ENCODE measurements at places on chromosomes 3 and 15. TPM values are rescaled to one million over a fixed set of nuclear protein-coding genes. Genes with fewer than 3 reads are reported as not detected.

- DNase-seq = peak; percentile 2
- H3K4me1 ChIP-seq = peaks cover 7% of the 10 kb centered on the region
- no peaks in the 10 kb centered on the region for H3K36me3 ChIP-seq
- H3K4me3 ChIP-seq = no peak overlapping the region
These were observed 13.9 kb upstream of the SLITRK3 start for GRCh38 chr3:165210132-165210531.

ESYT3 gene
- total RNA-seq = 0.09 TPM

LINGO1 gene
- not detected for total RNA-seq

LMOD3 gene
- not detected for total RNA-seq

RETNLB gene
- total RNA-seq = not detected

DNA sequence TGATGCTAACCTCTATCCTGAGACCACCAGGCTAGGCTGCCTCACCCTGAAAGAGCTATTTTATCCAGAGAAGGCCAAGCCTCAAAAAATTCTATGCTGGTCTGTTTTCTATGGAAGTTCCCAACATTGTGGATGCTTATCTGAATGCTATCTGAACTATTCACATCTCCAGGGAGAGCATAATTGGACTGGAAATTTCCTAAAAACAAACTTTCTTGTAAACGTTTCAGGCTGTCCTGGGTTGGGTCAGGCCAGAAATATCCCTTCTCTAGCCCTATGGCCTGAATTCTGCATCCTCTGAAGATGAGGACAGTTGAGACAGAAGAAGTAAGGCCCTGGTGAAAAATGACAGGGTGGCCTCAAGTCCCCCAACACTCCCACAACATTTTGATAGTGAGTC is 706.4 kb upstream of the NR2F2 start:
- peaks cover 16% of the 10 kb centered on the region for H3K4me1 ChIP-seq
- no peaks in the 10 kb centered on the region for H3K36me3 ChIP-seq
- H3K27ac ChIP-seq = no peak overlapping the region

DCP1A gene
- 14.0 TPM for total RNA-seq

- H3K36me3 ChIP-seq = 0 out of 2 replicates have a peak, but pooled peaks cover 4% of the 10 kb centered on the region
- DNase-seq = no peak
- no peak overlapping the region for H3K27ac ChIP-seq
- peaks cover 66% of the 10 kb centered on the region for H3K4me1 ChIP-seq
- no peak overlapping the region for H3K4me3 ChIP-seq
These were observed 2.4 kb upstream of the SKIC8 start for GRCh38 chr15:78301828-78302227.

GRCh38 chr3:171347301-171348039 is 112.7 kb downstream of the TNIK start:
- peak overlapping the region; percentile 5 for H3K4me3 ChIP-seq
- DNase-seq = no peak
- H3K36me3 ChIP-seq = peaks cover 11% of the 10 kb centered on the region
- H3K27ac ChIP-seq = 0 out of 2 replicates have a peak overlapping the region, but pooled peaks have one; percentile 1

DNA sequence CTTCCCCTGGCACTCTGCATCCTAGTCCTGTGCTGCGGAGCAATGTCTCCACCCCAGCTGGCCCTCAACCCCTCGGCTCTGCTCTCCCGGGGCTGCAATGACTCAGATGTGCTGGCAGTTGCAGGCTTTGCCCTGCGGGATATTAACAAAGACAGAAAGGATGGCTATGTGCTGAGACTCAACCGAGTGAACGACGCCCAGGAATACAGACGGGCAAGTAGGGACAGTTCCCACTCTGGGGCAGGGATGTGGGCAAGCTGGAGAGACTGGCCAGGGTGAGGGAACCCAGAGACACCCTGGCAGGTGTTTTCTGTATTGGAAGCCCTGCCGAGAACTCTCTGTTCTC is 247 bp downstream of the FETUB start:
- H3K27me3 ChIP-seq = peaks cover 31% of the 10 kb centered on the region
- DNase-seq = peak; percentile 18
- H3K4me3 ChIP-seq = peak overlapping the region; percentile 6
- no peaks in the 10 kb centered on the region for H3K36me3 ChIP-seq
- H3K4me1 ChIP-seq = peaks cover 11% of the 10 kb centered on the region
- no peak overlapping the region for H3K27ac ChIP-seq

DNA sequence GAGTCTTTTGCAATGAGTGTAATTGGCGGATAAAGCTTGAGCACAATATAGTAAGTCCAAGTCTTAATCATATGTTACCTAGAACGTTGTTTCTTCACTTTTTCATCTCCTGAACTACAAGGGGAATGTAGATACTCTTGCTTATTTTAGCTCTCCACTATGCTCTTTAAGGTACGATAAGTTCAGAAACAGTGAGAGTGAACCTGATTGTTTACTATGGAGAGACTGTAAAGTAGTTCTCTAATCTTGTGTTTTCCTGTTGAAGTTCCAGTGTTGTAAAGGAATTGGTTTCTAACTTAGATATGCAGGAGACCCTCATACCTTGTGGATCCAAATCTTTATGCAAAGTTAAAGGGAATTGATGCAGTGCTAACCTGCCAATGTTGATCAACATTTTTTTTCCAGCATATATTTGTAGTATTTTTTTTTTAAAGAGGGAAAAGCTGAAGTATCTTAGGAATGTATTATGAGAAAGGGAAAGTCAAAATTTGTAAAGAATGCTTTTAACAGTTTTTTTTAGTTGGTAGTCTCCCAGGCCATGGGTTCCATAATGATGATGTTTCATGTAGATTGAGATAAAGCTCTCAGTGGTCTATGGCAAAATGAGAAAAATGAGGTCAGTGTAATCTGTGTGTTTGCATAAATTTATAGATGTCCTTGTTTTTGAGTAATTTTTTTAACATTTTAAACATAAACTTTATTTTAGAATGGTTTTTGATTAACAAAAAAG is 14.9 kb downstream of the ATP11B start:
- peaks cover 47% of the 10 kb centered on the region for H3K4me1 ChIP-seq
- no peak for DNase-seq
- H3K27me3 ChIP-seq = no peaks in the 10 kb centered on the region

DNA sequence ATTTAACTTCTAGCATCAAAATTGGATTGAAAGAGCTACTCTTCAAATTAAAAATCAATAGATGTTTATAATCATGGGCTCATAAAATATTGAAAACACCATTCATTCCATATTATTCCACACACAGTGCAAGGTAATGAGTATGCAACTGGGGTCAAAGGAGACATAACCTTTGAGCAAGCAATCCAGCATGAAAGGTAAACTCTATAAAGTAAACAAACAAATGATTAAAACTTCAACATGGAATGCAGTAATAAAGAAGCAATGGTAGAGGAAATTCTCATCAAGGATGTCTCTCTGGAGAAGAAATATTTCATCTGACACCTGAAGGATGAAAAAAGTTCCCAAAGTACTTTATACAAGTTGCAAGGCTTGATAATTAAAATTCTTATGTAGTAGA is 25.8 kb downstream of the MECOM start:
- no peak overlapping the region for H3K27ac ChIP-seq
- H3K27me3 ChIP-seq = peaks cover 4% of the 10 kb centered on the region
- H3K36me3 ChIP-seq = no peaks in the 10 kb centered on the region
- H3K4me3 ChIP-seq = no peak overlapping the region

DNA sequence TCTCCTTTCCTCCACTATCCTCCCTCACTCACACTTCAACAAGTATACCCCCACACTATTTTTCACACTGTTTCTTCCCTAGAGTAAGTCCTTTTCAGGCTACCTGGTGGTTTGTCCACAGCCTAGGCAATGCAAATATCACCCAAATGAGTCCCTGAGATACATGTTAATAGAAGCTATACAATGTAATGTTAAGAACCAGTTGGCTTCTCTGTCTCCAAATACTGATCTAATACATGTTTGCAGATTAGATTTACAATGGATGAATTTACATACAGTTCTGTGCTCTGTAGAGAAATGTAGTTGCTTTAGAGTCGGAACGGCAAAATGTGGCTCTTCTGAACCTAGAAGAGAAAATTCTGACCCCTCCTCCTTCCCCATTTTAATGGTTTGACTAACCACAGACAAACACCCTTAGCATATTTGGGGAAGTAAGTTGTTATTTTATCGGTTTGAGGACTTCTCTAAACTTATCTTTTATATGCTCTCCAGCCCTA is 63.6 kb upstream of the MBNL1 start:
- H3K36me3 ChIP-seq = no peaks in the 10 kb centered on the region
- H3K4me1 ChIP-seq = peaks cover 30% of the 10 kb centered on the region
- H3K27me3 ChIP-seq = 0 out of 2 replicates have a peak, but pooled peaks cover under 1% of the 10 kb centered on the region
- H3K27ac ChIP-seq = no peak overlapping the region
- no peak for DNase-seq
- no peak overlapping the region for H3K4me3 ChIP-seq

GRCh38 chr3:9903238-9903624 is 583 bp downstream of the IL17RE start:
- no peaks in the 10 kb centered on the region for H3K36me3 ChIP-seq
- H3K4me3 ChIP-seq = peak overlapping the region; percentile 56
- peaks cover 35% of the 10 kb centered on the region for H3K4me1 ChIP-seq
- DNase-seq = no peak
- peak overlapping the region; percentile 75 for H3K27ac ChIP-seq

GRCh38 chr3:127856801-127857200 is 34.5 kb upstream of the MGLL start:
- H3K4me3 ChIP-seq = no peak overlapping the region
- H3K27me3 ChIP-seq = peaks cover 15% of the 10 kb centered on the region
- no peak overlapping the region for H3K27ac ChIP-seq
- no peak for DNase-seq

GRCh38 chr3:31804251-31805051 is 176.6 kb downstream of the OSBPL10 start:
- no peaks in the 10 kb centered on the region for H3K36me3 ChIP-seq
- H3K4me1 ChIP-seq = no peaks in the 10 kb centered on the region
- H3K27me3 ChIP-seq = peaks cover 2% of the 10 kb centered on the region
- H3K27ac ChIP-seq = no peak overlapping the region
- DNase-seq = no peak
- H3K4me3 ChIP-seq = no peak overlapping the region

PEX11A gene
- total RNA-seq = 3.1 TPM

DNA sequence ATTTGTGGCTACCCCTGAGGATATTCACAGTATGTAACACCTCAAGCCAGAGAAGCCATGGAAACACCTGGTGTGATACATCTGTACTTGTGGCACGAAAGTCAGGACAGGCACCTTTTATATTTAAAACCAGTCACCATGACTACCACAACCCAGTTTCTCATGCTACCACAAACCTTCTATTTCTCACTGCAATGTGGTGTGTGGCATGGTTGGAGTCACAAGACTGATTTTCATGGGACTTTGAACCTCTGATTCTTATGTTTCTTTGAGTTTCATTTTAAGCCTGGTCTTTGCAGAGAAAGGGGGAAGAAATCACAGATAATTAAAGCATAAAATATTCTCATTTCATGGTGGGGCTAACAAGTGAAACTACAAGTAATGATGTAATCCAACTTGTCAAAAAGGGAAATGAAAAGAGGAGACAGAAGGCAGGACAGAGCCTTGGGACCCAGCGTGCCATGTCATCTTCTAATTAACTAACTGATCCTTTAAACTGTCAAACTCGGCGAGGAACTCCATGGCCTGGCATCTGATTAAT is 175.9 kb downstream of the PDZRN3 start:
- H3K4me1 ChIP-seq = peaks cover 5% of the 10 kb centered on the region
- no peak overlapping the region for H3K27ac ChIP-seq
- H3K27me3 ChIP-seq = no peaks in the 10 kb centered on the region
- H3K4me3 ChIP-seq = no peak overlapping the region
- DNase-seq = no peak
- H3K36me3 ChIP-seq = no peaks in the 10 kb centered on the region

ITIH1 gene
- not detected for total RNA-seq

DNA sequence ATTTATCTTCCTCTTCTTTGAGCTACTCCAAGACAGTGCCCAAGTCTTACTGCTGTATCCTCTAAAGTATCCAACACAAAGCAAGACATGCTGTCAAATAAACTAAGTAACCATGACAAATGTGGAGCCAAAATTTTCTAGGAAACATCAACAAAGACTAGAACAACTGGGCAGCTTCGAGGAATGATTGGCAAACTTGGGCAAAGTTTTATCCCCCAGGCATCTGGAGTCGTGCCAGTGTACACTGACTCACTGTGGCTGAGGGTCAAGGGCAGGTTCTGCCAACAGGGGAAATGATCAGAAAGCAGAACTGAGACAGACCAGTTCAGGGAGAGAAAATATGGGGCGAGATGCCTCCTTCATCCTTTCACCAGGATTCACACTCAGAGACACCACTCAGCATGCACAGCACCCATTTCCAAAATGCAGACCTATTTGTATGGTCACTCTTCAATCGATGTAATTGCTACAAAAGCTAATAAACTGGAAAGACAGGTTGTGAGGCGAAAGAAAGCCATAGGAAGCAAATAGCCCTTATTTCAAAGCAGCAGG is 65.8 kb downstream of the MB21D2 start:
- peak; percentile 79 for DNase-seq
- peak overlapping the region; percentile 16 for H3K4me3 ChIP-seq
- peaks cover 6% of the 10 kb centered on the region for H3K36me3 ChIP-seq
- peak overlapping the region; percentile 67 for H3K27ac ChIP-seq

GRCh38 chr15:25239471-25240345 is 199.1 kb downstream of the UBE3A start:
- peaks cover 2% of the 10 kb centered on the region for H3K27me3 ChIP-seq
- no peak for DNase-seq
- no peak overlapping the region for H3K4me3 ChIP-seq
- no peak overlapping the region for H3K27ac ChIP-seq
- no peaks in the 10 kb centered on the region for H3K4me1 ChIP-seq

DNA sequence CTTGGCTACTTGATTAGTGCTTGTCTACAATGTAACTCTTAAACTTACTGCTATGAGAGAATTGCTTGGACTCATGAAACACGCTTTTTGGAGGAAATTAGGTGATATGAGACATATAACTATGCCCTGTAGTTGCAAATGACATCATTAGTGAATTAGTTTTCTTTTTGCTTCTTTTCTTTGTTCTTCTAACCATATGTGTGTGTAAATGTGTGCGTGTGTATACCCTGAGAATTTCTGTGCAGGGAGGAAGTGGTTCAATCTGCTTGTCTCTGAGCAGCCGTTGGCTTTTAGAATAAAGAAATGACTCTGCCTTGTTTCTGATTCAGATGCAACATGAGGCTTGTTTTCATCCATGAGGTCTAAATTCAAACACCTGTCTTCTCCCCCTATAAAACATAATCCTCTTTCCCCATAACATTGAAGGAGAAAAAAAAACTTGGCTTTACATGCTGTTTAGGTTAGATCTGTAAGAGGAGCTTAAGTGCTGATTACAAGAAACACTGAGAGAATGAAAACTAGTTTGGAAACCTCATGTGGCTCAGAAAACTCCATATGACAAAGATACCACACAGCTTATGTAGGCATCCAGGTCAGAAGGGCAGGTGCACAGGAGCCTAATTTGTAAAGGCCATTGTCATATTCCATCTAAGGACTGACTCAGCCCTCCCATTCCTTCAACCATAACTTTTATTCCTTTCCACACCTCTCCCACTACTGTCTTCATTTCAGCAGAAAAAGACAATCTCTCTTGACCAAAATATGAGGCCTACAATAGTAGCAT is 30.5 kb upstream of the BLM start:
- H3K4me1 ChIP-seq = peaks cover 24% of the 10 kb centered on the region
- no peaks in the 10 kb centered on the region for H3K27me3 ChIP-seq
- no peak overlapping the region for H3K4me3 ChIP-seq
- no peak overlapping the region for H3K27ac ChIP-seq
- peaks cover 1% of the 10 kb centered on the region for H3K36me3 ChIP-seq
- no peak for DNase-seq

Data from HFFc6 (cell line).